ENCODE measurements at places on chromosomes 12 and 14.

DNA sequence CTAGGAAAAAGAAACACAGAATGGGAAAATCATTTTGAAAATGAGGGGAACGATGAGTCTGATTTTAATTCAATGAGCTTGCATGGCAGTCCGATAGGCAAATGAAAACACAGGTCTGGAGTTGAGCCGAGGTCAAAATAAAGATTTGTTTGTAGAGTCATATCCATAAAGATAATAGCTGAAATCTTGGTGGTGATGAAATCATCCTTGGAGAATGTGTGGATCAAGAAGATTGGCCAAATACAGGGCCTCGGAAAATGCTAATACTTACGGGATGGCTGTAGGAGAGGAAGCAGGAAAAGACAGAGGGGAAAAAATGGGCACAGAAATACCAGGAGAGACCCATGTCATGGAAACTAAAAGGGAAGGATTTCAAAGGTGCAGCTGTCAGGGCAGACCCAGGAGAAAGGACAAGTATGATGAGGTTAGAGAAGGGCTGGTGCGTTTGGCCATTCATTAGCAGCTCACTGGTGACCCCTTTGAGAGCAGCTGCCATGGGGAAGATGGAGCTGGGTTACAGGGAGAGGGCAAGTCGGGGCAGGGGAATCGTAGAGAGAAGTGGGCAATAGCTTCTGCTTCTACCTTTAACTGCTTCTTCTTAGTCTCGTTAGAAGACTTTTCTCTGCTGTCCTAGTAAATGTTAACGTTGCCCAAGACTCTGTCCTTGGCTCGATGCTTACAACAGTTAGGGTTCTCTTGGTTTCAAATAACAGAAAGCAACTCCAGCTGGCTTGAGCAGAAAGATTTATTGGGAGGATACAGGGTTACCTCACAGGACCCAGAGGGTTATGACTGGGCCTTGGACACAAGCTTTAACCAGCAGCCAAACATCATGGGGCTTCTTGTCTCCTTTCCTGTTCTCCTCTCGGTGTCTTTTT is 161.8 kb downstream of the EFCAB11 start:
- DNase-seq = no peak

GRCh38 chr12:113929312-113929989 is 36.7 kb downstream of the RBM19 start:
- DNase-seq = peak; percentile 3

GRCh38 chr12:104535369-104535768 is 78.6 kb downstream of the CHST11 start:
- DNase-seq = no peak

GRCh38 chr12:102478405-102479098 is 1.8 kb downstream of the IGF1 start:
- peak; percentile 66 for DNase-seq

GRCh38 chr12:47272412-47273190 is 192.8 kb upstream of the AMIGO2 start:
- DNase-seq = no peak

DNA sequence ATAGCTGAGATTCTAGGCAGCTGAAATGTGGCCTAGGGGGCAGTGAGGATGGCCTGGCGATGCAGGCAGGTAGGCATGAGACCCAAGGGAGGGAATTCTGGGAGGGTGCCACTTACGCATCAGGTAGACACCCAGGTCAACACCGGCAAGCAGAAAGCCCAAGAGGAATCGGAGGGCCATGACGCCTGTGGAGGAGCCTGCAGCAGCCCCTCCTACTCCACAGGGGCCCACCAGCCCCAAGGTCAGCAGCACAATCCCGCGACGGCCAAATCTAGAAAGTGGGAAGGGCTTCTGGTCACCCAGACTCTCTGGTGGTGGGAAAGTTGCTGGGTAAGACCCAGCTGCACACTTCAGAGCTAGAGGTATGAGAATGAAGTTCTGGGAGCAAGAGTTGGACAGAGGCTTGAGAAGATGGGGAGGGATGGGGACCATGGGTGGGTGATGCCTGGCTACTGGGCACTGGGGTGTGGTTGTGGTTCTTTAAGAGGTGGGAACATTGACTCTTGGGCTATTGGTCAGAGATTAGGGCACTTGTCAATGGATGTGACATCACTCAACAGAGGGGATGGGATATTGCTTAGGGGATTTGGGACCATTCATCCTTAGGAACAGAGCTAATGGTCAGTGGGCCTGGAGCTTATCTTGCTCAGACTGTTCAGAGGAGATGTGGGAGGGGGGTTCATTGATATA is 3.4 kb downstream of the SLC22A17 start:
- no peak for DNase-seq

GRCh38 chr14:50516091-50516490 is 16.3 kb downstream of the MAP4K5 start:
- no peak for DNase-seq

- DNase-seq = peak; percentile 28
Observed at GRCh38 chr12:116556964-116557698, 2.0 kb upstream of the MAP1LC3B2 start.

- DNase-seq = peak; percentile 41
Observed at GRCh38 chr14:104602315-104602932, 2.1 kb downstream of the TMEM179 start.

DNA sequence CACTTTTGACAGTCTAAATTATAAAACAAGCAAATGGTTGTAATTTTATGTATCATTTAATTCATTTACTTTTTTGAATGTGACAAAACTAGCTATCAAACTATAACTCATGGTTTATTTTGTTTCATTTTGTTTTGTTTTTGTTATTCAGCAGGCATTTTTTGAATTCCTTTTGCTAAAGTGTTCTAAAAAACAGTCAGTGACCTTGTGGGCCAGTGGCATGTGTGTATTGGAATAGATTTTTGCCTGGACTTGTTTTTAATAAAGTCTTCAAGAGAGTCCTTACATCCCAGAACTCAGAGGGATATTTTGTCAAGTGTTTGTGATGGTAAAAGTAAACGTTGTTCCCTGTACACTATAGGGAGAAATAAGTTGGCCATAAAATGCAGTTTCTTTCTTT is 369.7 kb upstream of the SYT1 start:
- no peak for DNase-seq

- DNase-seq = no peak
Observed at GRCh38 chr12:100951756-100952155, 157.2 kb downstream of the ANO4 start.

DNA sequence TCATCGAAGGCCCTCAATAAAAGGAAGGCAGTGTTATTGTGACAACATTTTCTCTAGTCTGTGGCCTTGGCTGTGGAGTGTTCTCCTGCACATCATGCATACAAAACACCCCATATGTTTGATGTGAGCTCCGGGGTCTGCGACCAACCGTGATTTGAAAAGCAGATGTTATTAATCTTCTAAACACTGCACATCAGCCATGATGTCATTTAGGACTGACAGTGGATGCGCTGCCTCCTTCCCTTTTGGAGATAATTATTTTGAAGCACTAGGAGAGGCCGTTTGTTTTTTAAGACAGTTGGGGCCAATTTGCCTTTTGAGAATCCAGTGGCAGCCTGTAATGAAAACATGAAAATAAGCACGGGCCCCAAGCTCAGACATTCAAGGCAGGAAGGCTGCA is 1041.6 kb downstream of the BCL11B start:
- no peak for DNase-seq
